Naive thymus-derived CD8-positive, alpha-beta T cell (primary cell): ENCODE measurements at places on chromosomes 3 and 15. TPM values are rescaled to one million over a fixed set of nuclear protein-coding genes. Genes with fewer than 3 reads are reported as not detected.

CA12 gene
- not detected for total RNA-seq

C3orf80 gene
- total RNA-seq: not detected

DNA sequence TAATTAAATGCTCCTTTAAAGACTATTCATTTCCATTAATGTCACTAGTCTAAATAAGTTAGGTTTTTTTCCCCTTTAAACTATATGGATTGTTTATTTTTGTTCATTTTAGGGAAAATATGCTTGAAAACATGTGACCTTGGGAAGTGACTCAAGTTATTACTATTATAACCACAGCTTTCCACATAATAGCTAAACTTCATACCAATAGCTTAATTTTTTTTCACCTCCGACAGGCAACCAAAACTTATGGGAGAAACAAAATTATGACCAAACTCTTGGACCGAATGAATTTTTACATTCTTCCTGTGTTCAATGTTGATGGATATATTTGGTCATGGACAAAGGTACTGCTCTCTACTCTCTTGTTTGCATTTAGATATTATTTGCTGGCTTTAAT is 16.2 kb downstream of the CPA3 start:
- no peak overlapping the region for H3K27ac ChIP-seq
- no peaks in the 10 kb centered on the region for H3K36me3 ChIP-seq
- H3K4me3 ChIP-seq: no peak overlapping the region
- DNase-seq: no peak
- peaks cover 2% of the 10 kb centered on the region for H3K27me3 ChIP-seq

- no peaks in the 10 kb centered on the region for H3K27me3 ChIP-seq
- no peaks in the 10 kb centered on the region for H3K36me3 ChIP-seq
- no peak overlapping the region for H3K4me3 ChIP-seq
- no peak overlapping the region for H3K27ac ChIP-seq
These were observed 115.4 kb downstream of the MYLK start for GRCh38 chr3:123768480-123769355.

DNA sequence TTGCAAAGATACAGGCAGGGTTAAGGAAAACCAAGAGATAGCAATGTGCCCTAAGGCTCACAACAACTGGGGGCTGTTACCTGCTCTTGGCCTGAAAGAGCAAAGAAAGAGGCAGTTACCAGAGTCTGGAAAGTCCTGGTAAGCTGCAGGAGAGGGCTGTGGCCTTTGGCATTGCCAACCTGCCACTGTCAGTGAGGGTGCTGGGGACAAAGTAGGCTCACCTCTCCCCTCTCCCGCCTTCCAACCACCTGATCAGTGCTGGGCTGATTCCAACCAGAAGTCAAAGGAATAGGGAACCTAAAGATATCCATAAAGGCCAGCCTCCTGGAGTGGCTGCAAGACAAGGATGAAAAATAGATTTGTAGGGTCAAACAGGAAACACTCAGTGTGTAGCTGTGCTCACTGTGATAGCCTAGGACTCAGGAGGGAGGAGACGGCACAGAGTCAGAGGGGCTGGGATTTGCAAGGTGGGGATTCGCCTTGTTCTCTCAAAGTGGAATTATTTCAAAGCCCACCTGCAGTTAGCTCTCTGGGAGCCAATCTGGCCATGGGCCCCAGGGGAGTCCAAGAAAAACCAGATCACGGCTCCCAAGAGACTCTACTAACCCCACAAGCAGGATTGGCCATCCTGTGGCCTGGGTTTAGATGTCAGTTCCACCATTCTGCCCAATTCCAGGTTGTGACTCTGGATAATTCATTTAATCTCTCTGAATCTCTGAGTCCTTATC is 204.0 kb upstream of the BCL6 start:
- no peak overlapping the region for H3K4me3 ChIP-seq
- DNase-seq: no peak
- H3K4me1 ChIP-seq: peaks cover 7% of the 10 kb centered on the region
- no peak overlapping the region for H3K27ac ChIP-seq
- no peaks in the 10 kb centered on the region for H3K36me3 ChIP-seq

- no peak overlapping the region for H3K4me3 ChIP-seq
- no peaks in the 10 kb centered on the region for H3K27me3 ChIP-seq
- H3K27ac ChIP-seq: no peak overlapping the region
- no peaks in the 10 kb centered on the region for H3K4me1 ChIP-seq
- no peak for DNase-seq
These were observed 407.1 kb upstream of the MCTP2 start for GRCh38 chr15:93823971-93824913.

DNA sequence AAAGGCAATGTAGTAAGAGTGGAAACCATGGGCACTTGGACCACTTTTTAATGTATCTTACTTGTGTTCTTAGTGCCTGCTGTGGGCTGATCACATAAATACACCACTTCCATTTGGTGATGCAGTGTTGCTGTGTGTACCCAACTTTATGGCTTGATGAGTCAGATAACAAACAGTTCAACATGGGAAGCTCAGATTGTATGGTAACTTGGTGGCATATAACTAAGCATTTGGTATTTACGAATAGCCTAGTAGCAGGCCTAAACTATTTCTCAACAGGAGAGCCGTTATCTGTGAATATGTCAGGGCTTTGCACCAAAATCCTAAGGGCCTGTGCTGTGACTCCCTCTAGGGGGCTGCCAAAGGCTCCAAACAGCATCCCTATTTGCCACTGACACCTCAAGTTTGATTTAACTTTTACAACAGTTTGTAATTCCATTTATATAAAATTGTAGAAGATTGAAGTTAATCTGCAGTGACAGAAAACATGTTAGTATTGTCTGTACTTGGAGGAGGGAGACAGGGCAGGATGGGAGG is 640.4 kb upstream of the CADM2 start:
- H3K4me1 ChIP-seq: no peaks in the 10 kb centered on the region
- H3K4me3 ChIP-seq: no peak overlapping the region
- no peaks in the 10 kb centered on the region for H3K27me3 ChIP-seq

GRCh38 chr3:51500632-51501131 is 867 bp upstream of the DCAF1 start:
- H3K4me1 ChIP-seq: peaks cover 31% of the 10 kb centered on the region
- peaks cover 2% of the 10 kb centered on the region for H3K27me3 ChIP-seq
- peak overlapping the region; percentile 99 for H3K27ac ChIP-seq
- peak overlapping the region; percentile 94 for H3K4me3 ChIP-seq
